ENCODE measurements at places on chromosomes 16 and 17.

DNA sequence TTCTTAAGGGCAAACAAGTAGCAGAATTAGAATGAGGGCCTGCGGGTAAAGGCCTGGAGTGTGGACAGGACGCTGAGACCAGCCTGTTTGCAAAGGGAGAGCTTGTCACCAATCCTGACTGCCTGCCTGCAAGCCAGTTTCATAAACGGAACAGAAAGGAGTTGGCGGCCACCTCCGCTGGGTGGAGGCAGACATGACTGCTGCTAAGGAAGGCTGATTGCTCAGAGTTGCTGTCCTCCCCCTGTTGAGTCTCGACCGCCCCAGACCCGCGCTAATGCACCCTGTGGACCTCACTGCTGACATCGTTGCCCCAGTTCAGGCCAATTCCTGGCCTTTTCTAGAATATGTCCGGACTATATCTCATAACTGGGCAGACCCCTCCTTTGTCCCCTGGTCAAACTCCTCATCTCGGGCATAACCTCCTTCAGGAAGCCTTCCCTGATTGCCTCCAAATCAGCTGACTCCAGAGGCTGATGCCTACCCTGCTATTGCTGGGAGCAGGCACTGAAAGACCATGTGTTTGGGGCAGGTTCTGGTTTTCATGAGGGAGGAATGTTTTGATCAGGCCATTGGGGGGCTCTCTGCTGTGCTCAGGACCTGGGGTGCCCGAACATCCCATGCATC lies 153.0 kb upstream of the CIBAR2 start:
- DNase-seq: no peak

GRCh38 chr17:44557651-44558285 lies 484 bp downstream of the FZD2 start:
- DNase-seq: no peak

- no peak for DNase-seq
Measured at GRCh38 chr16:73217654-73218053, 169.7 kb upstream of the ZFHX3 start.

- DNase-seq: no peak
Measured at GRCh38 chr17:43841282-43841681, 5.7 kb upstream of the CD300LG start.

DNA sequence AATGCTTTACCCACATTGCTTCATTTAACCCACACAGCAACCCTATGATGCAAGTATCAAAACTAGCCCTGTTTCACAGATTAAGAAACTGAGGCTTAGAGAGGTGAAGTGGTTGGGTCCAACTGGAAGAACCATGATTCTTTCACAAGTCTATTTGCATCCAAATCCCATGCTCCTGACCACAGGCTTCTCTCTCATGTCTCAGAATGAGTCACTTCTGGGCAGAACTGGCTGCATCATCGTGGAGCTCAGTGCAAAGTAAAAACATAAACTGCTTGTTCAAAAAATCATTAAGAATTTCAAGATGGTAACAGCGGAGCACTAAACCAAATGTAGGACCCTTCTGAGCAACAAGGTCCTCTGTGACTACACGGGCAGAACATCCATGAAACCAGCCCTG lies 20.2 kb upstream of the CES1 start:
- no peak for DNase-seq

GRCh38 chr16:47578573-47578972 lies 117.4 kb downstream of the PHKB start:
- DNase-seq: no peak

DNA sequence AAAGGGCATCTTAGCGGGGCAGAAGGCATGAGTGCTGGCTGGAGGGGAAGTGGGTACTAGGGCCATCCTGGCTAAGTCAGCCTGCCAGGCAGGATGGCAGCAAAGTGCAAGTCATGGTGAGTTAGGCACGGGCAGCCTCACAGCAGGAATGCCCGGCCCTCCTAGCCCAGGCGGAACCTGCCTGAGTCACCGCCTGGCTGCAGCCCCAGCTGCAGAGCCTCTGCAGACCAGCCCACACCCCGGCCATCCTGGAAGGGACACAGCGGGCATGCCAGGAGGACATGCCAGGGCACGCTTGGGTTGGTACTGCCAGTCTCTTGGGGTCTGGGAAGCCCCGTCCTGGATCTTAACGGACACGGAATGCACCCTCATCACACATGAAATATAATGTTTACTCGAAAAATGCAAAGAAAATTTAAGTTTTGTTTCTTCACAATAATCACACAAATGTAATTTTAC lies 5.0 kb upstream of the ALDH3A1 start:
- peak; percentile 57 for DNase-seq

DNA sequence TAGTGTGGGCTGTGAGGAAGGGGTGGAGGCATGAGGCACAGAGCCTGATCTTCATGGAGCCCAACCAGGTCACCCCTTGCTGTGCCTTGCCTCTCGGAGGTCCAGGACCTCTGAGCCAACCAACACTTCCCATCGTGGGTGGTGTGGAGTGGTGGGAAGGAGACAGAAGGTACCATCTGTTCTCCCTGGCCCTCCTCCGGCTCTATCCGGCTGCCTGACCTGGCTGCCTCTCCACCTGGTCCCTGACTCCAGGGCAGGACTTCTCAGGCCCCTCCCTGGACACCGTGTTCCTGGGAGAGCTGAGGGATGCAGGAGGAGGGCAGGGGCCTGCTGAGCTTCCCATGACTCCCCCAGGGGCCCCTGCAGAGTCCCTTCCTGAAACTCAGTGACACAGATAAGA lies 3.9 kb downstream of the PDK2 start:
- DNase-seq: no peak

DNA sequence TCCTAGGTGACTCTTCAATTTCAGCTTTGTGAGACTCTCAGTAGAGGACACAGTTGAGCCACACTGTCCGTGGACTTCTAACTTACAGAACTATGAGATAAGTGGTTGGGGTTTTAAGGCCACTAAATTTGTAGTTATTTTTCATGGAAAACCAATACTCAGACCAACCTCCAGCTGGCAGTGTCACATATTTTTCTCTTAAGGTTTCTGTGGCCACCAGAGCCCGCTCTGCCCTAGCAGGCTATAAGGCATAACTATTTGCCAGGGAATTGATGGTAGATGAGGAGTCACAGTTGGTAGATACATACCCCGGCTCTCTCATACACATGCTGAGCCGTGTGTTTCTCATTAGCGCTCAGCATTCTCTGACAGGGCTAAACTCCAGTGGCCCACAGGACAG lies 336.8 kb upstream of the MON1B start:
- no peak for DNase-seq

DNA sequence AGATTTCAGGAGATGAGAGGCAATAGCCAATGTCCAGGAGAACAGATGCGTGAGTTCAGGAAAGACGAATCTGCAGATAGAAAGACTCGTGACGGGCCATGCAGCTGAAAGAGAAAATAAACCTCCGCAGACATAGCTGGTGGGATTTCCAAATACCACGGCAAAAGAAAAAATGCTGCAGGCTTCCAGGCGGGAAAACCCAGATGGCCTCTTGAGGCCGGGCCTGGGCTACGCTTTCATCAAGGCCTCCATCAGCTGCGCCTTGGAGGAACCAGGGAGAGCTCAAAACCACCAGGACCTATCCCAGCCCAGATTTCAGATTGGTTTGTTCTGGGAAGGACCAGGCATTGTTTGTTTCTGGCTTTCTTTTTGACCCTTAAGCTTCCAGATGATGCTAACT lies 16.7 kb downstream of the CCDC40 start:
- DNase-seq: no peak

- DNase-seq: no peak
Measured at GRCh38 chr16:78562650-78563049, 463.2 kb downstream of the WWOX start.

GRCh38 chr16:1152123-1152638 lies 725 bp upstream of the CACNA1H start:
- no peak for DNase-seq

- DNase-seq: peak; percentile 100
Measured at GRCh38 chr16:22190776-22191531, 15.1 kb upstream of the EEF2K start.

GRCh38 chr16:27543801-27544200 lies 5.9 kb downstream of the GTF3C1 start:
- DNase-seq: no peak

- no peak for DNase-seq
Measured at GRCh38 chr17:9522074-9522473, 53.5 kb downstream of the STX8 start.

DNA sequence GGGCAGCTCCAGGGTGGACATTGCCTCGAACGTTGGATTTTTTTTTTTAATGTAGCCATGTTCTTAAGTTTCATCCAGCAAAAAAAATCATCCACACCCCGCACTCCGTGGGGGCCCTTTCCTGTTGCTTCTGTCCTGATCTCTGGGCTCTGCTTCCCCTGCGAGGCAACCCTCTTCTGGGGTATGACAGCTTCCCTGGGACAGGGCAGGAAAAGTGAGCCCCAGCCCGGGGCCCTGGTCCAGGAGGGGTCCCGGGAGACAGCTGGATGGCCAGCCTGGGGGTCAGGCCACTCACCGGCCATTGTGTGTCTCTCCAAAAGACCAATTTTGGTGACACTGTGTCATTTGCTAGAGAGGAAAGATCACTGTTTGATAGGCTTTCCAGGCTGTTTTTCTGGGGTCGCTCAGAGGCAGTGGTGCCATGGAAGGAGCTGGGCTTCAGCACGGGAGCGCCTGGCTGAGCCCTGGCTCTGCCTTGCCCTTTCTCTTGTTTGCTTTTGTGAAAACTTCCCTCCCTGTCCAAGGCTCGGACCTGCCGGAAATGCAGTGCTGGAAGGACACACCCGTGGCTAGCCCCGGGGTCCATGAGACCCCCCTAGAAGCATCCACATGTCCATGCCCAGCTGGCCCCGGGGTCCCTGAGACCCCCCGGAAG lies 41.0 kb upstream of the CHMP6 start:
- no peak for DNase-seq

DNA sequence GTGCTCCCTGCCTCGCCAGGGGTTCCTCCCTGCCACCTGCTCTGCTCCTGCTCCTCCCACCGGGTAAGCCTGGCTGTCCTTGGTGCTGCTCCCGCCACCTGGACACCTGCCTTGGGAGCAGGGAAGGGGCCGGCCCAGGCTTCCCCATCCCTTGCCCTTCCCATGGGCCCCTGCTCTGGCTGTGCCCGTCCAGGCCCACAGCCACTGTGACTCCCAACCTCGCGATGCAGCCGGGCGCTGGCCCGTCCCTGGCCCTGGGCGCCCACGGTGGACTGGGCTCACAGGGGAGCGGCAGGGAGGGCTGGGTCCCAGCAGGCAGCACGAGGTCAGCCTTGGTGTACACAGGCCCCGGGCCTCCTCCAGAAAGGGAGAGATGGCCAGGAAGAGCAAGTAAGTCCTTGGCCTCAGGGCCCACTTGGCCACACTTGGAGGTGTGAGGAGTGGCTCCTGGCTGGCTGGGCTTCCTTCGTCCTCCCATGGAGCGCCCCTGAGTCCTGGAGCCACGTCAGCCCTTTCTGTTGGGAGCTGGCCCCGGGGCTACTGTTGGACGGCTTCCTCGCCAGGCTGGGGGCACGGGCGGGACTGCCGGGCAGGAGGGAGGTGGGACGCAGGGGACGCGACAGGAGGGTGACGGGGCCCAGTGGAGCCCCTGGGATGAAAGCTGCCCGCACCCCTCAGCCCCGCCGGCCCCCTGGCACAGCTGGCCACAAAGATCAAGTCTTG lies 15.3 kb downstream of the ENGASE start:
- DNase-seq: no peak

GRCh38 chr17:62866471-62866870 lies 58.4 kb upstream of the MARCHF10 start:
- DNase-seq: no peak

DNA sequence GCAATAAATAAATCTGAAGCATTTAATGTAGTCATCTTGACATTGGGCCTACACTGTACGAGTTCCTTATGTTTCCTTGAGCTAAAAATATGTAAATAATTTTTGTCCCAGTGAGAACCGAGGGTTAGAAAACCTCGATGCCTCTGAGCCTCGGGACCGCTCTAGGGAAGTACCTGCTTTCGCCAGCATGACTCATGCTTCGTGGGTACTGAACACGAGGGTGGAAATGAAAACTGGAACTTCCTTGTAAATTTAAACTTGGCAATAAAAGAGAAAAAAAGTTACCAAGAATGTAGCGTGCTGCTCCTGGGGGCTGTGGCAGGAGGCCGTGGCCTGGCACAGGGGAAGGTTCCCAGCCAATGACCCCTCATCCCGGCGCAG lies 74.1 kb downstream of the SOCS1 start:
- DNase-seq: no peak

DNA sequence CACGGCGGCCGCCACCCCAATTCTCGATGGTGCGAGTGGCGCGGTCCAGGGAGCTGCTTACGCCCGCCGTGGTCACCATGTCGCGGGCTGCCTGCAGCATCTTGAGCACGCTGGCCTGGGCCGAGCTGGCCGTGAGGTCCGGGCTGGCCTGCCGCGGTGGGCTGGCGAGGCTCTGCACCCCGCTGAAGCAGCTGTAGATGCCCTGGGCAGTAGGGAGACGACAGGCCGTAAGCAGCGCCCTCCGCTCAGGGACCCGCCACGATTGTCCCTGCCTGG lies 16.4 kb downstream of the GRIN2C start:
- no peak for DNase-seq

All from colonic mucosa (tissue), 4 donors.